ENCODE measurements at places on chromosomes 1 and 21.

- DNase-seq: no peak
Measured at GRCh38 chr1:29728703-29729102, 492.4 kb downstream of the PTPRU start.

GRCh38 chr1:162144853-162145252 lies 75.4 kb downstream of the NOS1AP start:
- DNase-seq: no peak

- no peak for DNase-seq
Measured at GRCh38 chr21:21001591-21002100, 3.4 kb downstream of the NCAM2 start.

DNA sequence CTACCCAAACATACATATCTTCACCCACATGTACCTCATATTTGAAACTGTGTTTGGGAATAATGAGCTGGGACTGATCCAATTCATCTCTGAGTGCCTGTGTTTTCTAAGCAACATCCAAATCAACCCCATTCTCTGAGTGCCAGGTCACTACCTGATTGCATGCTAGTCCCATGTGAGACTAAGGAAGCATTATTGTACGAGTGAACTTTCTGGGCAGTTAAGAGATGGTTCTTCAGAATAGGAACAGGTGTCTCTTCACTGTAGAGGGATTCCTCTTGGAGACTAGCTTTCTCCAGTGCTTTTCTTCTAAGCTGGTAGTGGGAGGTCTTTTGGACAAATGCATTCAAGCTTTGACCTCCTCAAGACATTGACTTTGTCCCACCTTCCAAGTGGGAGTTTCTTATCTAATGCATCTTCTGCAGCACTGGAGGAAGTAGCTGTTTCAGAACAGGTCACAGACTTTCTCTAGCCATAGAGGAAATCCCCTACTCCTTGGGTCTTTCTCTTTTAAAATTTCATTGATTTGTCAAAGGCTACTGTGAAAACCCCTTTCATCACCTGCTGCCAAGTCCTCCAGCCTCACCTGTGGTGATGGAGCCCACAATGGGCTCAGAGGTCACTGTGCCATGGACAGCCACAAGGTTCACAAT lies 172.0 kb upstream of the KIAA0040 start:
- no peak for DNase-seq

DNA sequence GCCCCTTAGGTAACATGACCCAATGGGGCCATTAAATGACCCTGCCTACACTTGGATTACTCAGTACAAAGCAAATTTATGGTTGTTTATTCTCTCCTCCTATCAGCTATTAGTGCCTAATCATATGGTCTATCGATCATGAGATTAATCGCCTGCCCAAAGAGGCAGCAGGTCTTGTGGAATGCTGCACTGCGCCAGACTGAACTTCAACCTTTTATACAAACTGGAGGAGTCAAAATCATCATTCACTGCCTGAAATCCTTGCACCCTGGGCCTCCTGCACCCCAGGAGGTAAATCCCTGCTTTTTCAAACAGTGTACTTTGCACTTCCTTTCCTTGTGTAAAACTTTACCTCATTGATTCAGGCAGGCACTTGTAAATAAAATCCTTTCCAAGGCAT lies 69.7 kb downstream of the NFIA start:
- DNase-seq: no peak

- DNase-seq: no peak
Measured at GRCh38 chr1:182782587-182782913, 7.0 kb upstream of the NPL start.

DNA sequence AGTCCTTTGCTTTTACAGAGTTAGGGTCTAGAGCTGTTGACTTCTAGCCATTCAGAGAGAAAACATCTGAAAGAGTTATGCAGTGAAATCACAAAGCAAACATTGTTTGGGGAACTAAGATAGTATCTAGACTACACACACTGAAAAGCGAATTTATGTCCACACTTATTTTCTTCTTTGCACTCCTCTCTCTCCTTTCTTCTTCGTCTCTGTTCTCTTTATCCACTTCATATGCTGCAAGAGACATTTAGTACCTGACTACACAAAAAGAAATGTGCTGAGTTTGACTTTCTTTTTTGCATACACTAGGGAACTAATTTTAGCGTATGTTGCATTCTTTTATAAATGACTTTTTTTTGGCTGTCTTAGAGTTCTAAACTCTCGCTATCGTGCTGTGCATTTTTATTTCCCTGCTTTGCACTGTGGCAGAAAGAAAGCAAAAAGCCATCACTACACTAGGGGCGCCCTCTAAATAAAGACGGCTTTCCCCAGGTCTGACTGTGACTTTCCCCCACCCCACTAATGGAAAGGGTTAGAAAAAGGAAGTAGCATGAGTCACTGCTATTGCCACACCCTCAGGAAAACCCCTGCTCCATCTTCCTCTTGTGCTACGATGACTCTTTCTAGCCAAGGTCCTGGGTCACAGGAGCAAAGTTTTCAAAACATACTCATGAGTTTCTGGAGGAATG lies 65.7 kb downstream of the MAP3K7CL start:
- DNase-seq: peak; percentile 79

GRCh38 chr1:87450615-87451209 lies 122.0 kb downstream of the LMO4 start:
- peak; percentile 31 for DNase-seq

DNA sequence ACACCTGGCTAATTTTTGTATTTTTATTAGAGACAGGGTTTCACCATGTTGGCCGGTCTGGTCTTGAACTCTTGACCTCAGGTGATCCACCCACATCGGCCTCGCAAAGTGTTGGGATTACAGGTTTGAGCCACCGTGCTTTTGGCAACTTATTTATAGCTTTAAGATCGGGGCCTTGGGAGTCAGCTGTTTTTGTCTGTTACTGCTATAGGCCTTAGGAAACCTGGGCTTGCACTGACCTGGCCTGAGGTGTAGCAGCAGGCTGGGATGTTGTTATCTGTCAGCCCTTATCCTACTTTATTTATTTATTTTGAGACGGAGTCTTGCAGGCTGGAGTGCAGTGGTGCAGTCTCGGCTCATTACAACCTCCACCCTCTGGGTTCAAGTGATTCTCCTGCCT lies 11.4 kb downstream of the SZRD1 start:
- no peak for DNase-seq

DNA sequence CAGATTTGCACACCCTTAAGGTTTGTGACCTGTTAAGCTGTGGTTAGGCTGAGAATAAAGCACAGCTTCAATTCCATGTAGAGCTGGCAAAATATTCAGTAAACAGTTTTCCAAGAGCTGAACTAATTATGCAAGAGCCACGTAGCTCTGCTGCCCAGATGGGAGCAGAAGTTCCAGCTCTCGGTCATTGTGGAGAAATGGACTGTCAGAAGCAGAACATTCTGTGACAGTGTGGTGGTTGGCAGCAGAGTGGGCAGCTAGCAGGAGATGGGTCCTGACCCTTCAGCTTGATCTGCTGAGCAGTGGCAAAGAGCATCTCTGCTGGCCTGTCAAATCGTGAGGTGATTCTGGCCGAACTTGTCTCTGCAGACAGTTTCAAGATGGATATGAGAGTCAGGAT lies 23.2 kb downstream of the RHOU start:
- no peak for DNase-seq
